ENCODE measurements at places on chromosomes 7 and 10.

GRCh38 chr10:23585666-23586065, 146.8 kb downstream of the OTUD1 start:
- no peak for DNase-seq

DNA sequence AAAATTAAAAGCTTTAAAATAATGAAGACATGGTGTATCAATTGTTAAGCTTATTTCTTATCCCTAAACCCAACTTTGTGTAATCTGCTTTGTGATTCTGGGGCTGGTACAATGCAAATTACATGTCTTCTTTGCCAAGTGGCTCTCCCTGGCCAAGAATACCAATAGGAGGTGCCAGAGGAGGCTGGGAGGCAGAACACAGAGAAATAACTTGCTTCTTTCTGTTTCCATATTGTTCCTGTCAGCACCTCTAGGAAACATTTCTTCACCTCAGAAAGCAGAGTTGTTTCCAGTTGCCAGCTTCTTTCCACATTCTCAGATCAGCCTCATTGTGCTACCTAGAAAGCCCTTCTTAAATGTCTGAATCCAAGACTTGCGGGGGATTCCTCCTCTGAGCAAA, 174.4 kb downstream of the MDFIC start:
- DNase-seq: no peak

DNA sequence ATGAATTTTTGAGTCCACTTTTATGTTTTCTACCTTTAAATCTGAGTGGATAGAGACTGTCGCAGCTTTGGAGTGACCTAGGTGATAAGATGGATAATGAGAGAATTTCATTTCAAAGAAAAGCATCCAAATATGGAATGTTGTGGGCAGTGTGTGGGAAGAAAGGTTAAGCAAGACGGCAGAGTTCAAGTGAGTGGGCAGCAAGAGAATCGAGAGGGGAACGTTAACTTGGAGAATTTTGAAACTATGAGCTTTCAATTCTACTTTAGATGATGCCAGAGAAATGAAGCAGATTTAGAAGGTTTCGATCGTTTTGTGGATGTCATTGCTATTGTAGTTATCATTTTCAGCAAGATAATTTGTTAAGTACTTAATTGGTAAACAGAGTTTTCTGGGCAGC, 73.0 kb downstream of the XRCC2 start:
- no peak for DNase-seq

GRCh38 chr7:7848246-7848645, 120.3 kb upstream of the GLCCI1 start:
- DNase-seq: no peak

DNA sequence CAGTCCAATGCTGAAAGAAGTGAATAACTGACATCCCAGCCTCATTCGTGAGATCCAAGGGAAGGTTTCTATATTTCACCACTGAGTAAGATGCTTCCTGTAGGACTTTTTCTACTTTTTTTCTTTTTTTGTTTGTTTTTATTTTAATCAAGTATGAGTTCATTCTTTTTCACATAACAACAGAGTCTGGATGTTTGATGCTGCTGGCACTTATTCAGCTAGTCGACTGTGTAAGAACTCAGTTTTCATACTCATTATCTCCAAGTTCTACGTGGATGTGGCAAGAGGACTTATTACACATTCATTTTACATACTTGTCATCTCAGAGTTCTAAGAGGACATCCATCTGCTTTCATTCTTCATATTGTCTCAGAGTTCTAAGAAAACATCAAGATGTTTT, 86.9 kb downstream of the CPXM2 start:
- DNase-seq: no peak

GRCh38 chr7:75875113-75876080, 3.4 kb upstream of the RHBDD2 start:
- no peak for DNase-seq

GRCh38 chr7:23893942-23894891, 184.2 kb downstream of the STK31 start:
- DNase-seq: no peak

DNA sequence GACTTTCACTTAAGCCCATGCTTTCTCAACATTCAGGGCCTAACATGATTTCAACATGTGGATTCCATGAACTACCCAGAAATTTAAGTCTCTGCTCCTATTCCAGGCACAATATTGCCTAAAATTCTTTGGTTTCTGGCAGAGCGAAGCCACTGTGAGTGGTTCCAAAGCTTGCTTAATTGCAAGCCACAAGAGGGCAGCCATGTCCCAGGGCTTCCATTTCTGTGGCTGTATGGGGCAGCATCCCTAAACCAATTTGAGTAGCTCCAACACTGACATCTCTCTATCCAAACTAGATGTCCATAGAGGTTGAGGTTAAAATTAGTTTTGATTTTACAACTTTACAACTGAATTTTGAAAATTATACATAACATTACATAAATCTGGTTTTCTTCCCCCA, 56.3 kb upstream of the MDFIC start:
- DNase-seq: peak; percentile 41

GRCh38 chr10:119542988-119543813, 682 bp upstream of the RGS10 start:
- peak; percentile 76 for DNase-seq

- DNase-seq: peak; percentile 82
Measured at GRCh38 chr10:91298224-91298871, 77.9 kb downstream of the PCGF5 start.

GRCh38 chr10:51875610-51876009, 176.2 kb upstream of the CSTF2T start:
- DNase-seq: no peak

DNA sequence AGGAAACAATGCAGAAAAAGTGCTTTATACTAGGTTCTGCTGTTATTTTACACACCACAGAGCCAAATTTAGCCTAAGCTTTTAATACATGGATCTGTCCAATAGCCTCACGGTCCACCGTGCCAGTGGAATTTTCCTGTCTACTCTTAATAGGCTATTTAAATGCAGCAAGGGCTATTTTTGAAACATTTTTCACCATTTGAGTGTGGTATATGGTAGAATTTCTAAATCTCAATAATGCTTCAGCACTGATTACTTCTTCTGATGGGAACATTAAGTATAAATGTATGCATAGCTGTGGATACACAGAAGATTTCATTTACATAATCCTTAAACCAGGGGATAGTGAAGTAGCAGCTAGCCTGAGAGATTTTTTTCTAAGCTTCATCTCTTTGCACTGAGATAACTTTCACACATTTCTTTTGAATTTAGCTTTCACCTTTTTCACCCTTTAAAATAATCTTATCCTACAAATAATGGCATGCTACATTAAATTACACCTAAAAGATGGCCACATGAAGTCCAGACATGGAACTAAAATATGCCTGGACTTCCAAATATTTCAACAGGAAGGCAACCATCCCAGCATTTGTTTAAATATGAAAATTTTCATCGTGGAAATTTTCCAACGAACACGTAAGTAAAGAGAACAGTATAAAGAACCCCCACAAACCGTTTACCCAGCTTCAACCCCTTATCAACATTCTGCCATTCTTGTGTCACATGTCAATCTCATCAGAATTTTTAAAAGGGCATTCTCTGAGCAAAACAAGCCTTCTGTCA, 45.4 kb downstream of the AMPH start:
- no peak for DNase-seq

DNA sequence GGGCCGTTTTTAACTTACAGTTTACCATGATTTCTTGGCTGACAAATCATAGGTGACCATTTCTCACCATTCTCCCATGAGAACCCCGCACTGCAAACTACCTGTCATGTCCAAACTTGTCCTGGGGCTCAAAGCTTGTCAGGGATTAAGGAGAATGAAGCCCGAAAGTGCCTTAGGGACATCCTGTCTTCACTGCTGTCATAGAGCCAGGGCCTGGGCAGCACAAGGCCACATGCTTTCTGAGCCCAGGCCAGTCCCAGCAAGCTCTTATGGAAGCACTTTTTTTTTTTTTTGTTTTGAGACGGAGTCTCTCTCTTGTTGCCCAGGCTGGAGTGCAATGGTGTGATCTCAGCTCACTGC, 33.9 kb downstream of the CCM2 start:
- DNase-seq: no peak

GRCh38 chr7:80707318-80707717, 68.9 kb downstream of the CD36 start:
- DNase-seq: no peak

DNA sequence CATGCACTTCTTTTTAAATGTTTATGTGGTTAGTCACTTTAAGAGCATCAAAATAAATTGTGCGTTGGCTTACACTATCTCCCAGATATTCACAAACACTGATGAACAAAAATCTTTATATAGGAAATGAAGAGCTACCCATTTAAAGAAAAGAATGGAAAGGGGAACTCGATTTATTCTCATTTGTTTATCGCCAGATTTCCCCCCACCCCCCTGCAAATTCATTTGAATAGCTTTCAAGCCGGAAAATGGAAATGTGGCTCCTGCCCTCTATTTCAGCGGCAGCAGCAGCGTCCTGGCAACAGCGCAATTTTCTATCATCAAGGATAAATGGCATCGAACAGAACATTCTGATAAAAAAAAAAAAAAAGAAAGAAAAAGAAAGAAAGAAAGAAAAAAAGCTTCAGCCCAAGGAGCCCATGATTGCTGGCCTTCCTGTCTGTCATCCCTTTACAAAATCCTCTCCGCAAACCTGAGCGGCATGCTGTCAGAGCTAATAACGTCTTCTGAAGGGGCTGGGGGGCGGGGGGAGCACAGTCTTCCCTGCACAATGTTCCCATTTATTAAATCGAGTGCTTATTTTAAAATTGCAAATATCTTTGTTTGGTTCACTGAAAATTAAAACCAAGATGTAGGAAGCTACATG, 13.7 kb upstream of the DLX6 start:
- no peak for DNase-seq

GRCh38 chr10:76540331-76540730, 1097.3 kb downstream of the KCNMA1 start:
- DNase-seq: no peak

GRCh38 chr10:103254538-103255325, 9.0 kb downstream of the RPEL1 start:
- DNase-seq: no peak

GRCh38 chr10:6171881-6172695, 30.6 kb upstream of the PFKFB3 start:
- DNase-seq: no peak

DNA sequence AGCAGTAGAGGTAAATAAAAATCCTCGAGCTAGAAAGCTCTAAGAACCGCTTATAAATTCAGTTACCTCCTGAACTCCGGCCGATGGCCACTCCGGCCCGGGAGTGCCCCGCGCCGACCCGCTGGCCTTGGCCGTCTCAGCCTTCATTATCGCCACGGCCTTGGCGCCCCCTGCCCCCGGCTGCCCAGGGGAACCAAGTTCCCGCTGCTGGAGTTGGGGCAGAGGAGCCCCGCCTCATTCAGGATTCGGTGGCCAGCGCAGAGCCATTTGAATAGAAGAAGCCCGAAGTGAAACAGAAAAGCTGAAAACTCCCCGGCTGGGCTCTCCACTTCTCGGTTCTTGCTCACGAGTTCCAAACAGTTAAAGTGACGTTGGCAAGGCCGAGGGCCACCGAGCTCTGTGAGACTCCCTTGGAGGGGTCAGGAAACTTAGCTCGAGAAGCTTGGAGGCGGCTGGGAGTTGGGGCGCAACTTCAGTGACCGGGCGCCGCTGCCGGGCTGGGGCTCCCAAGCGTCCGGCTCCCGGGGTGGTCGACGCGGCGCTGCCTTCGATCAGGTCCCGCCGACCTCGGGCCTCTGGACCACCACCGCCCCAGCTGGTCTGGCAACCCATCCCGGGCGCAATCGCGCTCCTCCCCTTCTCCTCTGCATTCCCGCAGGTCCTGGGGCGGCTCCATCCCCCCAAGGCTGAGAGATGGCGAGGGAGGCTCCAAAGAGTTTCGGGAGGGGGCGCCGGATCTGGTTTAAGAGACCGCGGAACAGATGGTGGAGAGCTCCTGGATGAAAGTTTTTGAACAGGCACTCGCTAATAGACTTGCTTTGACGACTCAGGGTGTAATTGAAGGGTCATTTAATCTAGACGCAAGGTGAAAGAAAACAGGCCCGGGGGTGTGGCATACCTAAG, 5.8 kb upstream of the FEZF1 start:
- DNase-seq: peak; percentile 22

GRCh38 chr7:104272767-104273384, 55.5 kb upstream of the LHFPL3 start:
- DNase-seq: peak; percentile 25

DNA sequence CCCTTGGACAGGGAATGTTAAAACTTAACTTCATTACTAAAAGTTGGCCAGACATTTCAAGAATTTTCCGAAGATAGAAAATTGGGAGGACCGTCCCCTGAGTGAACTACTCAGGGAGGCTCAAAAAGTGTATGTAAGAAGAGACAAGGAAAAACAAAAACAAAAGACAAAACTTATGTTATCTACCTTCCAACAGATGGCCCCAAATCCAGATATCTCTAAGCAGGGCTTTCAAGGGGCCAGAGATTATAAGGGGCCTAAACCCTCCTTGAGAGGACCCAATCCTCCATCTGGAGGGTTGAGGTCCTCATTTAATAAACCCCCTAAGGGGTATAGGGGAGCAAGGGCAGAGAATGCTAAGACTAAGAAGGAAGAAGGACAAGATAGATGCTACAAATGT, 203.6 kb downstream of the SH2D4B start:
- no peak for DNase-seq

GRCh38 chr10:108454793-108455192, 1290.3 kb upstream of the SORCS1 start:
- no peak for DNase-seq

DNA sequence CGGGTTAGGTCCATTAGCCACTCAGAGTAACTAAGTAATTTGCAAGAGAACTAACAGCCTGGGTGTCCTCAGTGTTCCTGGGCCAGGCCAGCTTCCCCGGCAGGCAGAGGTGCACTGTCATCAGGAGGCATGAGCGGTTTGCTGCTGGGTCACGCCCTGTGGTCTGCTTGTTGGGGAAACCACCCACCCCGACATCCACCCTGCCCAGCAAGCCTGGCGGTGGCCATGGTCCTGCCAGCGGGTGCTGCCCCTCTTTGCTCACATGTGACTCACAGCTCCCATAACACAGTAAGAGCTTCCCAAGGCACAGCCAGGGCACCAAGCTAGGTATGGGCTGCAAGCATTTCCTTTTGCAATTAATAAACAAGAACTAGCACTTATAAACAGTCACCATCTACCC, 75.9 kb downstream of the RGS10 start:
- DNase-seq: peak; percentile 59

- DNase-seq: no peak
Measured at GRCh38 chr7:135490783-135491182, 19.1 kb downstream of the CNOT4 start.

- DNase-seq: no peak
Measured at GRCh38 chr7:112381311-112382091, 68.8 kb upstream of the IFRD1 start.

DNA sequence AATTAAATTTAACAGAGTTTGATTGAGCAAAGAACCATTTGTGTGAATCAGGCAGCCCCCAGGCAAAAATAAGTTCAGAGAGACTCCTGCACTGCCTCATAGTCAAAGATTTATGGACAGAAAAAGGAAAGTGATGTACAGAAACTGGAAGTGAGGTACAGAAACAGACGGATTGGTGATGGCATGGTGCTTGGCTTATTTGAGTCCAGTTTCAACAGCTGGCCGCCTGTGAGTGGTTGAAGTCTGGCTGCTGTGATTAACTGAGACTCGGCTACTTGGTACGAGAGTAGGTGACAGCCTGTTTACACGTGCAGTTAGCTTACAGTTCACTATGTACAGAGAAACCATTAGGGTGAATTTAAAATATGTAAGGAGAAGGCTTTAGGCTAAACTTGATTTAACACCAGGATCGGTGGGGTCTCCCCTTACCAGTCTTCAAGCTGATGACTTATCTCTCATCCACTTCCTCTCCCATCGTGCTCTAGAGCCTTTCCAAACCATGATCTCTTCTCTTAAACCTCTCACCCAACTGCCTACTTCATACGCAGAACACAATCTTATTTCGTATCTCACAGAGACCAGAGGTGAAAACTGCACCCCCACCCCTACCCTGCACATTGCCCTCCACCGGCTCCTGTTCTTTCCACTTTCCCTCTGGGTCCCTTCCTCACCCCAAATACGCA, 5.0 kb upstream of the MSMB start:
- no peak for DNase-seq
